ENCODE measurements at places on chromosomes 1 and 21.
A peak's percentile ranks its signal among the peaks of the same experiment; 100 is the strongest.

DNA sequence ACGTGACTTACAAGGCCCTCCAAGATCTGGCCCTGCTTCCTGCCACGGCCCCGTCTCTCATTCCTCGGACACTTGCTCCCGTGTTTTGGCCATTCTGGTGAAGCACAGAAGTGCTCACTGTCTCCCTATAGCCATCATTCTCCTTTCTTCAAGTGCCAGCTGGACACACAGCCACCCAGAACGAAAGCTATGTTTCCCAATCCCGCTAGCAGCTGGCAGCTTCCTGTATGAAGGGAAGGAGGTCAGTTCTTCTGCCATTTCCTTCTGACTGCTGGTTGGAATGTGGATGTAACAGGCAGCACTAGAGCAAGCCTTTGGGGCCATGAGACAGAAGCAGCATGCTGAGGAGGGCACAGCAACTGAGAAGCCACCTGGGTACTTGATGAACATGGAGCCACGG is 82.8 kb downstream of the TGFBR3 start:
- peaks cover 75% of the 10 kb centered on the region for H3K4me1 ChIP-seq
- peak overlapping the region; percentile 74 for H3K27ac ChIP-seq
- no peaks in the 10 kb centered on the region for H3K27me3 ChIP-seq
- no peak overlapping the region for H3K4me3 ChIP-seq
- DNase-seq = no peak

GRCh38 chr21:37490084-37490483 is 123.5 kb downstream of the DYRK1A start:
- no peaks in the 10 kb centered on the region for H3K27me3 ChIP-seq
- peaks cover 6% of the 10 kb centered on the region for H3K36me3 ChIP-seq
- DNase-seq = no peak
- H3K4me3 ChIP-seq = no peak overlapping the region
- no peak overlapping the region for H3K27ac ChIP-seq

- H3K4me3 ChIP-seq = no peak overlapping the region
- H3K27ac ChIP-seq = no peak overlapping the region
- H3K27me3 ChIP-seq = no peaks in the 10 kb centered on the region
- H3K4me1 ChIP-seq = peaks cover 16% of the 10 kb centered on the region
- no peak for DNase-seq
These were observed 136.1 kb upstream of the JUN start for GRCh38 chr1:58919959-58920321.

DNA sequence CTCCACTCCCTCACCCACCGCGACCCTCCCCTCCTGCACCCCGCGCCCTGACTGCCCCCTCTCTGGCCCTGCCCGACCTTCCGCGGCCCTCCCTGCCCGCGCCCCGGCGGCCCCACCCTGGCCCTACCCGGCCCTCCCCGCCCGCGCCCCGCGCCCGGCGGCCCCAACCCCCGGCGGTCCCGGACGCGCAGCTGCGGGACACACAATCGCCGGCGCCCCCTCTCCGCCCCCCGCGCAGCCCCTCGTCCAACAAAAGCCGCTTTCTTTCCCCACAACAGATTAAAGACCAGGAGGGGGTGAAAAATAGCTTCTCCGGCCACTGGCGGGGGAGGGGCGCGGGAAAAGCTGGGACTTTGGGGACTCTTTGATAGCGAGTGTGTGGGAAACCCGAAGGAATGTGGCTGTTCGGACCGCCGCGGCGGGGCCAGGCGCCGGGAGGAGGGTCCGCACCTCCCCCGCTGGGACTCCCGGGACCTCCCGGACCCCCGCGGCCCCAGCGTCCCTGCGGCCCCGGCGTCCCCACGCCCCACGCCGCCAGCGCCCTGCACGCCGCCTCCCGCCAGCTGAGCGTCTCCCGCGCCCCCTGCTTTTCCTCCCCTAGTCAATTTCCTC is 8.8 kb upstream of the ID3 start:
- H3K27ac ChIP-seq = peak overlapping the region; percentile 83
- peak overlapping the region; percentile 61 for H3K4me3 ChIP-seq
- no peaks in the 10 kb centered on the region for H3K36me3 ChIP-seq
- DNase-seq = peak; percentile 64
- peaks cover 20% of the 10 kb centered on the region for H3K4me1 ChIP-seq
- no peaks in the 10 kb centered on the region for H3K27me3 ChIP-seq

DNA sequence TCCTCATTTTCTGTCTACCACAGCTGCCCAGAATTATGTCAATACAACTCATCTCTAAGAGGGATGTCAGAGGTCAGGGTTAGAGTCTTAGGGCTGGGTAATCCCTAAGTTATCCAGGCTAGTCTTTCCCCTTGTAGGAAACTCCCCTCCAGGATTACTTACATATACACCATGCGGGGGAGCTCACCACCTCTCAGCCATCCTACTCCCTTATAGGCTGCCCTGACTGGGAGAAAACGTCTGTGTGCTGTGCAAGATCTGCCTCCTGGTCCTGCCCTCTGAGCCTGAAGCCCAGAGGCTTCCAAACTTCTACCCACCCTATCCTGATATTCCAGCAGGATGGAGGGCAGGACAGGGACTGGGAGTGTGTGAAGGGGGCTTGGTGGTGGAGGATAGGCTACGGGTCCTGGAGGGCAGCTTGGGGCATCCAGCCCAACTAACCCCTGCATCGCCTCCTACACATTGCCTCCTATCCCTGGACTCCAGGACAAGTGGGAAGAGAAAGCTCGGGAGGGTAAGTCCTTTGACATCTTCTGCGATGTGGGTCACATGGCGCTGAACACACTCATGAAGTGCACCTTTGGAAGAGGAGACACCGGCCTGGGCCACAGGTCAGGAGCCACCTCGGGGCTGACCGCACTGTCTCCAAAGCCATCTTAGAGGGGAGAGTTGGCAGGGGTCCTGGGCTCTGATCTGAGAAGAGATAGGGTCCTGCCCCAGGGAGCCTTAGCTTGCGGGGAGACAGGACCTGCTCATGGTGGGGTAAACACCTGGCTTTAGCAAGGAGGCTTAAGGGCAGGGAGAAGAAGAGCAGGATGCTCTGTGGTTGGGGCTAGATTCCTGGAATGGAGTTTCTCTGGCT is 14.4 kb downstream of the CYP4B1 start:
- H3K4me3 ChIP-seq = no peak overlapping the region
- no peaks in the 10 kb centered on the region for H3K27me3 ChIP-seq
- H3K36me3 ChIP-seq = no peaks in the 10 kb centered on the region
- no peak overlapping the region for H3K27ac ChIP-seq
- DNase-seq = no peak

DNA sequence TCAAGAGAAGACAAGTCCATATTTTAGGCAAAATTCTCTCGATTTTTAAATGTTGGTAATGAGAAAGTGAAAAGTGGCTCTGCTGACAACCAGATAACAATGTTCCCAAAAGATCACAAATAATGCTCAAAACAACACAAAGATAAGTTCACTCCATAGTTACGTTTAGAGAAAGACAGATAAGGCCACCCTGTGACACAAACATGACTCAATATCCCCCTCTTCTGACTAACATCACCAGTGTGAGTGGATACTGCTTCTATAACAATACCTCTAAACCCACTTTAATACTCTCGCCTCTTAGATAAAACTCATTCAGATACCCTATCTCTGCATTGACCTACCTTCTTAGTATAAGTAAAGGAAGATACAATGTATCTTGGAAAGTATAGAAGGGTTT is 51.2 kb upstream of the RGS7 start:
- no peaks in the 10 kb centered on the region for H3K36me3 ChIP-seq
- no peak overlapping the region for H3K4me3 ChIP-seq
- no peak for DNase-seq
- no peaks in the 10 kb centered on the region for H3K4me1 ChIP-seq

GRCh38 chr21:36188081-36188681 is 31.6 kb downstream of the DOP1B start:
- peaks cover 18% of the 10 kb centered on the region for H3K4me1 ChIP-seq
- no peaks in the 10 kb centered on the region for H3K36me3 ChIP-seq
- H3K27ac ChIP-seq = no peak overlapping the region
- no peak for DNase-seq
- no peaks in the 10 kb centered on the region for H3K27me3 ChIP-seq

- peaks cover 14% of the 10 kb centered on the region for H3K4me1 ChIP-seq
- peak overlapping the region; percentile 92 for H3K27ac ChIP-seq
- no peak for DNase-seq
- H3K27me3 ChIP-seq = no peaks in the 10 kb centered on the region
These were observed 591 bp upstream of the KDM1A start for GRCh38 chr1:23018661-23019093.

GRCh38 chr1:3831689-3832088 is 25.3 kb downstream of the CEP104 start:
- DNase-seq = no peak
- no peak overlapping the region for H3K4me3 ChIP-seq
- peaks cover 41% of the 10 kb centered on the region for H3K36me3 ChIP-seq
- H3K4me1 ChIP-seq = no peaks in the 10 kb centered on the region

DNA sequence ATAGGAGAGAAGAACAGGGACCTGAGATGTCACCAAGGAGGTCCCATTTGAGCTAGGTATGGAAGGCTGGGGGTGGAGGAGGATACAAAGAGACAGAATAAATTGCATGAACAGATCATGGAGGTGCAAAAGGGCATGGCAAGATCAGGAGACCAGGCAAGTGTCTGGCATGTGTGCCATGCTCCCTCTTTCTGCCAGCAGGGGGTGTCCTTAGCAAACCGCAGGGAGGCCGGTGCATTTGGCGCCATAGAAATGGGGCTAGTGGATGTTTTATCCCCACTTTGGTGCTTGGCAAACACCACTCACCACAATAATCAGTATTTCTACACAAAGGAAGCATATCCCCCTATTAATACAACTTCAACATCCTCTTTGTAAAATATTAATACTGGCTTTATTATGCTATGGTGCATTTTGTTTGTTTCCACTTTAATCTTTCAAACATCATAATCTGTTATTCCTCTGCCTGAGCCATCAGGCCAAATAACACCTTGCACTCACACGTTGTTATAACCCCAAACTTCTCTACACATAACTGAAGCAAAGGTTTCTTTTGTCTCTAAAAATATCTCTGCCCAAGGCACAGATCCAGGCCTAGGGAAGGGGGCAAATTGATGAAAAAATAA is 25.9 kb downstream of the S100A6 start:
- H3K27ac ChIP-seq = no peak overlapping the region
- peaks cover 29% of the 10 kb centered on the region for H3K4me1 ChIP-seq
- no peaks in the 10 kb centered on the region for H3K27me3 ChIP-seq
- H3K4me3 ChIP-seq = no peak overlapping the region
- no peak for DNase-seq

DNA sequence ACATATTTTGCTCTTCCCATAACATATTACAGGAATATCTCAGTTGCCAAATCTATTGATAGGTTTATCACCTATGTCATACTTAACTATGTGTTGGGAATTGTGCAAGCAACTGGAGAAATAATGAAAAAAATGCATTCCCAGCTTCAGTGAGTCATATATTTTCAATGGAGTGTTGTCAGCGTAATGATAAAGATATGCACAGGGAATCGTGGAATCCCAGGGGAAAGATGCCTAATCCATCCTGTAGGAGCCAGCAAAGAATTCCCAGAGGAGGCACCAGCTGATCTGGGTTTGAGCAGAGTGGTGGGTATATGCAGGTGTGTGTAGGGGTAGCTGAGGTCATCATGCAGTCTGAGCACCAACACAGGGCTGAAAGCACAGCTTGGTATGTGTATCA is 213.3 kb upstream of the DAB1 start:
- no peaks in the 10 kb centered on the region for H3K27me3 ChIP-seq
- DNase-seq = no peak
- H3K4me3 ChIP-seq = no peak overlapping the region
- no peaks in the 10 kb centered on the region for H3K36me3 ChIP-seq
- H3K4me1 ChIP-seq = no peaks in the 10 kb centered on the region
- no peak overlapping the region for H3K27ac ChIP-seq

- H3K4me1 ChIP-seq = peaks cover 7% of the 10 kb centered on the region
- H3K36me3 ChIP-seq = no peaks in the 10 kb centered on the region
- DNase-seq = no peak
- H3K27ac ChIP-seq = no peak overlapping the region
- no peak overlapping the region for H3K4me3 ChIP-seq
These were observed 10.3 kb upstream of the SLC45A1 start for GRCh38 chr1:8307628-8308027.

DNA sequence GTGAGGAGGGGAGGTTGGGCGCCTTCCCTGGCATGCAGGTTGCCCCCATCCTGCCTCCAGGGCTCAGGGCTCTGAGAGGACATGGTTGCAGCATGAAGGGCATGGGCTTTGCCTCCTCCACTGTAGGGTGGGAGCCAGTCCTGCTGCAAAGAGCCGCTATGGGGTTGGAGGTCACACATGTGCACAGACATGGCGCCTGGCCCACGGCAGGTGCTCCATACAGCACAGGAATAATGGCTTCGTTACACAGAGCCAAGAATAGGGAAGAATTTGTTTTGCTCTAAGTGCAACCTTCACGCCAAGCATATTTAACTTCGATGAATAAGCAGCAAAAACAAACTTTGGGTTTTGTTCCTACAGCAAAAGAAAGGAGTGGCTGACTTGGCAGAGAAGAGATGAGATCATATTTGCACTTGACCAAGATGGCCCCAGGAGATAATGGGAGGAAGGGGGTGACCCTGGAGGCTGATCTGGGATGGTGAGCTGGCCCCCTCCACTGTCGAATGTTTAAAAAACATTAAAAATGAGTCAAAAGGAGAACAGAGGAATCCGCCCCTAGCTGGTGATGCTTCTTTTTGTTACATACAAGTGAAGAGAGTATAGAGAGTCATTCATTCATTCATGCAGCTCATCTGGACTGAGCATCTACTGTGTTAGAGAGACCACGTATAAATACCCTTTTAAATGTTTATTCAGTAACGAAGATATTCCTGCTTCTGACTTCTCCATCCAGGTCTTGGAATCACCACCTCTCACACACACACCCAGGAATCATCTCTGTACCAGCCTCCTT is 12.4 kb upstream of the C2CD2 start:
- DNase-seq = no peak
- no peaks in the 10 kb centered on the region for H3K36me3 ChIP-seq
- no peak overlapping the region for H3K27ac ChIP-seq
- no peaks in the 10 kb centered on the region for H3K27me3 ChIP-seq
- no peak overlapping the region for H3K4me3 ChIP-seq

DNA sequence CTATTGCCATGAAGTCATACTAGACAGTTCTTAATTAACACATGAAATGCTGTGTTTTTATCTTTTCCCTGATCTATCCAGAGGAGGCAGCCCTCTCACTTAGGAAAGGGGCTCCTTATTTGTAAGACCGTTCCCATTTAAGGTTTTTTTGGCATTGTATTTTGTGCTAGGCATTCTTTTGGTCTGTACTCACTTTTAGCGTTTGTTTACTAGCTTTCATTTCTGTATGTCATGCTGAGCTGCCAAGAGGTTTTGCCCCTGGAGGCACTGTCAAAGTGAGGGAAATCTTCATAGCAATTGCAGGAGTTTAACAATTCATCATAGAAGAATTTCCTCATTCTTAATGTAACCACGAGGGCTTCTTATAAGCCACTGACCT is 59.5 kb downstream of the MTR start:
- H3K36me3 ChIP-seq = peaks cover 85% of the 10 kb centered on the region
- H3K4me1 ChIP-seq = peaks cover 11% of the 10 kb centered on the region
- no peak overlapping the region for H3K4me3 ChIP-seq
- DNase-seq = no peak
- no peaks in the 10 kb centered on the region for H3K27me3 ChIP-seq

DNA sequence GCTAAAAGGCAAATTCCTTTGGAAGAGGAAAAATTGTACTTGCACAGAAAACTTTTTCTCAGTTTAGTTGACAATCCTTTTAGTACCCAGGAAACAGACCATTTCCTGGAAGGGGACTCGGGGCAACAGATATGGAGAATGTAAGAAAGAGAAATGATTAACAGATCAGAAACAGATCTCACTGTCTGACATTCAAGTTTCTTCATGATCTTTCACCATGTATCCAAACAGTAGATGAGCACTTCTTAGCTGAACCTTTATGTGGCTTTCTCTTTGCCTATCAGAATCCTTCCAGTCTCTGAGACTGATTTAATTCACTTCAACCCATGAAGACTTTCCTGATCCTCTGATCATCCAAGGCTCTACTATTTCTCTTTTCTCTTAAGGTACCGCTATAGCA is 2.7 kb downstream of the TTLL7 start:
- no peaks in the 10 kb centered on the region for H3K36me3 ChIP-seq
- no peak overlapping the region for H3K27ac ChIP-seq
- peaks cover 10% of the 10 kb centered on the region for H3K4me1 ChIP-seq
- DNase-seq = no peak
- H3K4me3 ChIP-seq = no peak overlapping the region
- H3K27me3 ChIP-seq = no peaks in the 10 kb centered on the region

All from sigmoid colon (tissue), 7 donors.